Sciatic nerve (tissue), 2 donors: ENCODE measurements at places on chromosomes 3 and 15.

- DNase-seq: no peak
Observed at GRCh38 chr15:81298611-81299010, 25.3 kb downstream of the STARD5 start.

DNA sequence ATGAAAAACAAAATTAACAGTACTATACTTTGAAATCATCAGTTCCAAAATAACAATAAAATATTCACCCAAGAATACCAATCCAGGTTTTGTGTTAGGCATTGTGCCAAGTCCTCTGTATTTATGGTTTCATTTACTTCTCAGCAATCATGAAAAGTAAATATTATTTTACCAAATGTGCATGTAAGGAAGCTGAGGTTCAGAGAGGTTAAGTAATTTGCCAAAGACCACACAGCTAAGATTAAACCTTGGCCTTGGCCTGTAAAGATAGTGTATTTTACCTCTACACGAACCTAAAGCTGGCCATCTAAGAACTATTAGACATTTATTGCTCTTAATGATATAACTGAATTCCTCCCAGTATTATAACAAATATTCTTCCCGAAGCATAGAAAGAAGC, 124.4 kb upstream of the SLC2A2 start:
- no peak for DNase-seq

- no peak for DNase-seq
Observed at GRCh38 chr15:98017150-98017964, 56.9 kb downstream of the ARRDC4 start.

DNA sequence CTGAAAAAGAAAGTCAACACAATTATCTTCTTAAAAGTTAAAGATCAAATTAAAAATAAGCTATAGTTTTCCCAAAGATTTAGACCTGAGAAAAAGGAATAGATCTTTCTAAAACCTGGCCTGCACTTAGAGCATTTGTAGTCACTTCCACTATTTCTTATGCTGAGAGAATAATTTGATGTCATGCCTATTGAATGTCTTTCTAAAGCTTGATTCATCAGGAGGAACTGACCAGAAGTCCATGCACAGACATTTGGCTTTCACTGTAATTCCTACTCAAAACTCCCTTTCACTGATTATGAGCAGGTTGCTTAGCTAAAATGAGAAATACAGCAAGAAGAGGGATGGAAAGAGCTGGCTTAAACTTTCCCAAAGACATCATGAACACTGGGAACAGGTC, 4.3 kb downstream of the GREM1 start:
- DNase-seq: no peak

GRCh38 chr3:52109611-52110301, 44.5 kb downstream of the POC1A start:
- no peak for DNase-seq

- no peak for DNase-seq
Observed at GRCh38 chr15:55402707-55403106, 5.5 kb downstream of the CCPG1 start.

- no peak for DNase-seq
Observed at GRCh38 chr3:49327485-49327884, 12.4 kb downstream of the USP4 start.

DNA sequence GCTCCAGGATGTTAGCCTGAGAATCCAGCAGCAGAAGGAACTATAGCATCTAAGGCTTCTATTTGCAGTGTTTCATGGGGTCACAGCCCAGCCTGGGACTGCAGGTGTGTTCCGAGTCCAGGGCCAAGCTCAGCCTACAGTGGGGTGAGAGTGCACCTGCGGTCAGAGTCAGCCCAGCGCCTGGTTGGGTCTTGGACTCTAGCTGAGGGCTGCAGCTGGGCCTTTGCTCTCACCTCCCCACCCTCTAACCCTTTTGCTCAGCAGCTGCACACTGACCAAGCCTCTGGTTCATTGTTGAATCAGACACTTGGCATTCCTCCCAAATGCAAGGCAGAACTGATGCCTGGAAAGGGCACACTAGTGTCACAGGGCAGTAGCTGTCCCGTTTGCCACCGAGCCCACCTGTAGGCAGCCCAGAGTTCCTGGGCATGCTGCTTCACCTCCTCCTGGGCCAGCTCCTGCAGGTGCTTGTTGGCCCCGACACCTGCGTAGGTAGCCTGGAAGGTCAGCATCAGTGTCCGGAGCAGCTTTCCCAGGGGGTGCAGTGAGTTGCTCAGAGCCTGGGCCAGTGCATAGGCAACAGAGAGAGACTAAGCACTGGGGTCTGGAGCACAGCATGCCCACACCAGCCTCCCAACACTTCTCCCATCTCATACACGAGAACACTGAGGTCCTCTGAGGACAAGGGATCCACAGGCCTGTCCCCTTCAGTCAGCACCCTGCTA, 17.5 kb downstream of the ALS2CL start:
- no peak for DNase-seq

DNA sequence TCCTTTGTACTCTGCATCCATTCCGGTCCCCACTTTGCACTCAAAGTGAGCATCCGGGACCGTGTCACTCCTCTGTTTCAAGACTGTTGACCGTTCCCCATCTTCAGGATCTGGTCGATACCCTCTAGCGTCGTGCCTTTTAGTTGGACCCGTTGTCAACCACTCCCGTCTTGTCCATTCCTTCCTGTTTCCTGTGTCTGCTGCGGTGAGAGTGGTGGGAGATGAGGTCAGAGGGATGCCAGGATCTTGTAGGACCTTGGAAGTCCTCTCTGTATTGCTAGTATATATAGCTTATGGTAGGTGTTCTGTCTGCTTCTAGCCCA, 624 bp downstream of the BRK1 start:
- DNase-seq: no peak

DNA sequence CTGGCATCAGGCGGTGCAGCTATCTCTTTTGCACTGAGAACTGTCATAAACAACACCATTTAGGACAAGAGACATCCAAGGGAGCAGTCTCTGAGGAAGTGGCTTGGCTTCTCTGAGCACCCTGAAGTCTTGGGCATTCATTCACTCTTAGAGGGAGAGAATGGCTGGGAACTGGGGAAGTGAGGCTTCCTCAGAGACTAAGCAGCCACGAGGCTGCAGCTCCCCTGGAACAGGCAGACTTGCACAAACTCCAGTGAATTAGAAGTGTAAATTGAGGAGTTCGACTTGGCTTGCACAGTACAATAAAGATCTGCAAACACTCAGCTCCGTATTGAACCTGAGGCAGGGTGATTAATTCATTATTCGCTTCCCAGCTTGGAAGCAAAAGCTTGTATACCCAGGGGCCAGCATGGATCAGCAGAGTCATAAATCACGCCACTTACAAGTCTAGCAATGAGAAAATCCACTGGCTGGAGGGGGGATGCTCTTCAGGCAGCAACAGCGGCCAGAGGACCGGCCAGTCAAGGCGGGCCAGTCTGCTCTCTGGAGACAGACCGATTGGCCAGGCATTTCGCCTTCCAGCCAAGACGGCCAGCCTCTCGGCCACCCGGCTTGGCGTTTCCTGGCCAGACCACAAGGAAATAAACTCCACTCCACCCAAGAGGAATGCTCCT, 118.8 kb upstream of the ADPGK start:
- DNase-seq: peak; percentile 78

- peak; percentile 57 for DNase-seq
Observed at GRCh38 chr3:30437171-30437601, 169.2 kb upstream of the TGFBR2 start.

DNA sequence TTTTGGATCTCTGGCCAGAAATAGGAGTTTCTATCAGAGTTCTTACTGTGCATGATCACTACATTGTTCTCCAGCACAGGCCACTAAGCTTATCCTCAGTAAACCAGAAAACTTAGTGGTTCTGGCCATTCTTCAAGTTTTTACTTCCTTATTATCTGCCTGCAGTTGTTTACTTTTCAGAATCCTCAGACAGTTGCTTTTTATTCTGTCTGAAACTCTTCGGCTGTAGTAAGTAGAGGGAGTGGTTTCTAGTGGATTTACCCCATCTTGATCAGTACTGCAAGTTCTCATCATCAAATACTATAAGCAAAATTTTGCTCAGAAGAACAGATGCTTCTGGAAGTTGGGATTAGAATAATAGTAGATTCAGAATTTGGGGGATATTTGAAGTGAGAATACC, 193.0 kb upstream of the RARB start:
- DNase-seq: no peak

DNA sequence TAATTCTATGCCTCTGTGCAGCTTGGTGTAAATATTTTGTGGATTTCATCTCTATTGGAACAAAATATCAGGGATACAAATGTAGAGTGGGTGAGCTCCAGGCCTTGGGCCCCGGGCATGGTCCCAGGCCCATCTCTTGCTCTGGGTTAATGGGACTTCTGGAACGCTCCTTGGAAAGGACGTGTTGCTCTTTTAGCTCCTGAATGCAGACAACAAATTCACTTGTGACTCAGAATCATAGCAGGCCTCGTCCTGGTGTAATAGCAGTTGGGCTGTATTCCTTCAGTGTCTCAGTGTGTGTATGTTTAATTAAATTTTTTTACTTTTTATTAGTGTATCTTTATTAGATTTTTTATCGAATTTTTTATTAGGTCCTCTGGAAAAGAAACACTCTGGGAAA, 266.7 kb upstream of the C2CD4B start:
- no peak for DNase-seq

DNA sequence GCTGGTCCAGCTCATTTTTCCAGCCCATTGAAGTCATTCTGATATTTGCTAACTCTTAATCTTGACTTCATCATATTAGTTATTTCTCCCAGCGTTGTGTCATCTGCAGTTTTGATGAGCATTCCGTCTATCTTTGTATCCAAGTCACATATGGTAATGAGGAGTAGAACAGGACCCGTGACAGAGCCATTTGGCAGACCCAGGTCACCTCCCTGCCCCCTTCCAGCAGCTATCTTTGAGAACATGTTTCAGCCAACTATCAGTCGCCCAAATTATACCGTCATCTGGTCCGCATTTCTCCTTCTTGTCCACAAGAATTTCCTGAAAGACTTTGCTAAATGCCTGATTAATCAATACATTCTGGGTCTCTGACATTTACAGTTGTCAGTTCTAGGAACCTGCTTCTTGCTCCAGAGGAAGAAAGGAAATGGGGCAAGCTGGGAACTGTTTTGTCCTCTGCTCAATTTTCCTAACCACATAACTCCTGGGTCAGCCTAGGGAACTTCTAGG, 347.1 kb upstream of the NR2E3 start:
- no peak for DNase-seq

DNA sequence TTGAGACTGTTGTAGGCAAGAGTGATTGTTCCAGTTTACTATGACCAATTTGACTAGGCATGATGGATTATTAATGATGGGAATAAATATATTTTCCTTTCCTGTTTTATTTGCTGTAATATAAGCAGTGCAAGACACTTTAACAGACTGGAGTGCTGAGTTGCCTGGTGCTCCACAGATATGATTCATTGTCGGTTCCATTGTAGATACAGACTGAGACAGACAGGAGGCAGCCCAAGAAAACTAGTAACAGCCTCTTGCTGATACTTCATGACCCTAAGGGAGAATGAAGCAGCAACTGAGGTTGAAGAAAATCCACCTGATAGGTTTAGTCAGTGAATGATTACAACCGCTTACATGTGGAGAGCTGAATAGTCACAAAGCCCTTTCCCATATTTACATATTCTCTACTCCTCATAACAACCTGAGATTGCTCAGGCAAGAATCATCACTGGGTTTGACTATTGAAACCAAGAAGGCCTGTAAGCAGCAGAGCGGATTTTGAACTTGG, 235.1 kb upstream of the TPRG1 start:
- DNase-seq: no peak

GRCh38 chr3:64693031-64693430, 5.2 kb upstream of the ADAMTS9 start:
- DNase-seq: no peak

GRCh38 chr15:97153356-97153965, 807.0 kb upstream of the ARRDC4 start:
- DNase-seq: no peak

DNA sequence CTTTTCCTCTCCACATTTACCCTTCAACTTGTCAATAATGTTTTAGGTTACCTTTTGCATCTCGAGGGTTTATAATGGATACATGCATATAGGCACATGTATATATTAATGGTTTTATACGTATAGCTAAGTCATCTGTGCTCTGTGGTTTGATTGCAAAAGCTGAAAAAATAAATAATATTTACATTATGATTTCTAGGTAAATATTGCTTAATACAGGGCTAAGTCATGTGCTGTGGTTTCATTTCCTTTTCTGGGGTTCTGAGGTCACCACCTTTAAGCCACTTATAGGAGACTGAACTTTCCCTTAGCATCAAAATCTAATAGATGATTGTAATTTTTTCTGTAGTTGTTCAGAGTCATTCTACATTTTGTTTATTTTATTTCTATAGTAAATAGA, 33.1 kb downstream of the LPP start:
- no peak for DNase-seq

- DNase-seq: no peak
Observed at GRCh38 chr15:42119446-42119760, 25.0 kb upstream of the PLA2G4D start.

DNA sequence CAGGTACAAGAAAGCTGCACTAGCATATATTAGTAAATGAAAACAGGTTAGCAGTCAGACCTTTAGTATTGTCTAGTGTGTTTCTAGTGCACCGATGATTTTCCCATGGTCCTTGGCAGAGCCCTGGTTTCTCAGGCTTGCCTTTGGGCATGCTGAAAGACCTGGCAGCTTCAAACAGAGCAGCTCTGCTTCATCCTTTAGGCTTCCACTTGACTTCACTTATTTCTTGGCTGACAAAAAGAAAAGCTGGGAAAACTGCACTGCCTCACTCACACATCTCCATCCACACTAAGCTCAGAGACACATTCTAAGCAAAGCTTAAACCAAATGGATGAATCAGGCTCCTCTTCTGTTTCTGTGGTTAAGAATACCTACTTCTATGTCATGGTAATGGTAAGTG, 374.8 kb upstream of the PDZRN3 start:
- DNase-seq: no peak

- no peak for DNase-seq
Observed at GRCh38 chr15:78077871-78078210, 330 bp upstream of the TBC1D2B start.

- peak; percentile 7 for DNase-seq
Observed at GRCh38 chr3:45931496-45931895, 11.8 kb upstream of the CXCR6 start.

DNA sequence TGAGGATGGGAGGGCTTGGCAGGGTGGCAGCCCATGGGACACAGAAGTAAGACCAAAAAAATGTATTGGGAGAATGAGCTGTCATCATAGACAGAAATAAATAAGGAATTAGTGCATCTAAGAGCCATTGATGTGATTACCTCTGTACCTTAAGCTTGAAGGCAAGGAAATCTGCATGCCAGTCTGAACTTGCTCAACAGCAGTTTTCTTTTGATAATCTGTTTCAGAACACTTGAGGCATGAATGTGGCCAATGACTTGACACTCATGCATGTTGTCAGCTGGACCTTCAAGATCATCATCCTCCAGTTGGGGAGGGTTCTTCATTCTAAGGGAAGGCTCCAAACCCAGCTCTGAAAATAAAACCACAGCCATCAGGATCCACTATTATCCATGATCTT, 148.5 kb downstream of the DCLK3 start:
- DNase-seq: no peak

- no peak for DNase-seq
Observed at GRCh38 chr15:81126892-81127291, 7.2 kb upstream of the CFAP161 start.

DNA sequence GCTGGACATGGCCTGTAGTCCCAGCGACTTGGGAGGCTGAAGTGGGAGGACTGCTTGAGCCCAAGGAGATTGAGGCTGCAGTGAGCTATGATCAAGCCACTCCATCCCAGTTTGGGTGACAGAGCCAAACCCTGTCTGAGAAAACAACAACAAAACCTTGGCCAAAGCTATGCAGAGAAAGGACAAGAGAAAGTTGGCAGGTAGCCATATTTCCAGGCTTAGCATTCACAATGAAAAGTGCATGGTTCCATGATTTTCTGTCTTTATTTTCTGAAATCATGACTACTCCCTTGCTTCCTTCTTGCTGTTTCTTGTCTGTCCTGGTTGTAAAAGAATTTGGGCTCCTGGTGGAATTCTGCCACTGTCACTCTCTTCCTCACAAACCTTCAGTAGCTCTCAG, 284.6 kb upstream of the C2CD4B start:
- DNase-seq: no peak
